ENCODE measurements at places on chromosomes 3 and 15. TPM values are rescaled to one million over a fixed set of nuclear protein-coding genes. Genes with fewer than 3 reads are reported as not detected.

DNA sequence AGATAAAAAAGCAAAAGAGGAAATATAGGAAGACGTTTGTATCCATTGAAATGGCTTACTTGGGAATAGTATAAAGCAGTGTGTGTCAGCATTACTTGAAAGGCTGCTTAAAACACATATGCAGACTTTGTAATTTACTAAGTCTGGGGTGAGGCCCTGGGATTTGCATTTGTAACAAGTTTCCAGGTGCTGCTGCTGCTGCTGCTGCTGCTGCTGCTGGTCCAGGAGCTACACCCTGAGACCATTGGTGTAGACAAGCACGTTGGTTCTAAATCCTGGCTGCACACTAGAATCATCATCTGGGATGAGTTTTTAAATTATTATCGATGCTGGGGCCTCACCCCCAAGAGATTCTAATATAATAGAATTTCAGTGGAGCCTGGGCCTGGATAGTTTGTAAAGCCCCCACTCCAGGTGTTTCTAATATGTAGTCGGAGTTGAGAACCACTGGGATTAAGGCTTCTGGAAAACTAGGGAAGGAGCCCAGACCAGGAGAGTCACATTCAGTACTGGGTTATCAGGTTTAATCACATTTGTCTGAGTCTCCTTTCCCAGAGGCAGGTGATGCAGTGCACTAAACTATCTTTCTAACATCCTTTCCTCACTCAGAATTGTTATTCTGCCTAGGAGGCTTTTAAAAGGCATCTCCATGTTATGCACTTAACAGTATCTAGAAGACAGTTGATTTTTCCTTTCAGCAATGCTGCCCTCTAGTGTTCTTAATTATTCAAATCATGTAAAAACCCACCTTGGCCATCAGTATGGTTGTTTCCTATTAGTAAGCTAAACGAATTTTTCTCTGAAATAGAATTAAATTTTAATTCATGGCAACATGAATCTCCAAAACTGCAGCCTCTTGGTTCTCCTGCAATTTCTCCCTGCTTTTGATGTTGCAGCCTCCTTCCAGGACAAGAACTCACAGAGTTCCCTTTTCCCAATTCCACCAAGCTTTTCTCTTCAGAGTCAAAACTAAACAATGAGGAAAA is 45.4 kb downstream of the SSR3 start:
- DNase-seq = no peak

DNA sequence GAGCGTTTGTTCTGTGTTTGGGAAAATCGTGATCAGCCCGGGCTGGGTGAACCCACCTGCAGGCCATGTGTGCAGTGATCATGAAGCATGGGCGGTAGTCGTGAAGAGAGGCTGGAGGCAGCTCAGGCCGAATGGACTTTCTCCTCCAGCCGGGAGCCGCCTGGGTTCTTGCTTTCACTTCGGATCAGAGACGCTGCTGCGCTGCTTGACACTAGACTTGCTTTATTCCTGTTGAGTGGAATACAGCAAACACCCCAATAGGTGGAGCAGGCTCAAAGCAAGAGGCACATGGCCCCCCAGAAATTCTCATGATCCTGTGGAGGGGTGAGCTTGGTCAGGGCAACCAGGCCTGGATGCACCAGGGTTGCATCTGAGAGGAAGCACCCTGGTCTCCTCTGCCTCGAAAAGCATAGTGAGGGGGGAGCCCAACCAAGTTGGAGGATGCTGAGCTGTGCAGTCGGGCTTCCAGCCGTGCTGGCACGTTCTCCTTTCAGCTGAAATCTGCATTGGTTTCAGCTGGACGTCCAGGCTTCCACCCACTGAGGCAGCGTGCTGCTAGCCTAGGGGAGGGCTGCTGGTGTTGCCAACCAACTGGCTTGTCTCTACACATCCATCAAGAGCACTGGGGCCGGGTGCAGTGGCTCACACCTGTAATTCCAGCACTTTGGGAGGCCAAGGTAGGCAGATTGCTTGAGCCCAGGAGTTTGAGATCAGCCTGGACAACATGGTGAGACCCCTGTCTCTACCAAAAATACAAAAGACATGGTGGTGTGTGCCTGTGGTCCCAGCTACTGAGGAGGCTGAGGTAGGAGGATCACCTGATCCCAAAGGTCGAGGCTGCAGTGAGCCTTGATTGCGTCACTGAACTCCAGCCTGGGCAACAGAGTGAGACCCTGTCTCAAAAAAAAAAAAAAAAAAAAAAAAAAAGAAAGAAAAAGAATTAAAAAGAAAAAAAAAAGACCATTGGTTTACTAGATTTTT is 2.8 kb upstream of the NRROS start:
- no peak for DNase-seq

DNA sequence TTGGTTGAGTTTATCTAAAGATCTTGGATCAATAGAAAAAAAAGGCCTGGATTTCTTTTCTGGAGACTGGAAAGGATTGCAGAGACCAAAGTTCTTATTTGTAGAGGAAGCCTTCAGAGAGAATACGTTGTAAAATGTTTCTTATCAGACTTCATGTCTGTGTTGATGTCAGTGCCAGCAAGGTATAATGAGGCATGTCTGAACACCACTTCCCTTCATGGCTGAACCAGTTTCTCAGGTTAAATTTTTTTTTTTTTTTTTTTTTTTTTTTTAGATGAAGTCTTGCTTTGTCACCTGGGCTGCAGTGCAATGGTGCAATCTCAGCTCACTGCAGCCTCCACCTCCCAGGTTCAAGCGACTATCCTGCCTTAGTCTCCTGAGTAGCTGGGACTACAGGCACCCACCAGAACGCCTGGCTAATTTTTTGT is 17.8 kb upstream of the ZNF774 start:
- DNase-seq = no peak

DNA sequence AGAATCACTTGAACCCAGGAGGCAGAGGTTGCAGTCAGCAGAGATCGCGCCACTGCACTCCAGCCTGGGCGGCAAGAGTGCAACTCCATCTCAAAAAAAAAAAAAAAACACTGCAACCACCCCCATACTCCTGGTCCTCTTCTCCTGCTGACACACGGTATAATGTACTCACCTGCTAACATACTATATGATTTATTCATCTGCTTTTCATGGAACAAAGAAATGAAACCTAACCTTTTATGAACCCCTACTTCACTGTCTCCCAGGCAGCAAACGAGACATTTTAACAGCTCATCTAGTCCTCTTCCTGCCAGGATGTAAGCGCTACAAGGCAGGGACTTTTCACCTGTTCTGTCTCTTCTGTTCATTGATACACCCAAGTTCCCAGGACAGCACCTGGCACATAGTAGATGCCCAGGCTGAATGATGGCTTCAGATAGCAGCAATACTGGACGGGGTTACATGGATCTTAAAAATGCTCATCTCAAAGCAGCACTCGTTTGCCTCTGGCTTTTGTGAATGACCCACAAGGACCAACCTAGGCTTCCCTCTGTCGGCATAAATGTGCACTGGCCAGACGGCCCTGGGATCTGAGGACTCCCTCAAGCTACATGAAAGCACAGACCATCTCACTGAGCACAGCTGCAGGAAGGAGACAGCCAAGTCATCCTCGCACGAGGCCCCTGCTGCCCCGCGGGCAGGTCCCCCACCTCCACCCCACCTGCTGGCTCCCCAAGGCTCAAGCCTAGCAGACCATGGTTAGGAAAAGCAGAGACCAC is 20.3 kb downstream of the XXYLT1 start:
- DNase-seq = peak; percentile 67

- DNase-seq = no peak
Observed at GRCh38 chr15:65653341-65653740, 31.6 kb downstream of the SLC24A1 start.

GRCh38 chr3:184227481-184227935 is 1.9 kb upstream of the VWA5B2 start:
- peak; percentile 36 for DNase-seq

DNA sequence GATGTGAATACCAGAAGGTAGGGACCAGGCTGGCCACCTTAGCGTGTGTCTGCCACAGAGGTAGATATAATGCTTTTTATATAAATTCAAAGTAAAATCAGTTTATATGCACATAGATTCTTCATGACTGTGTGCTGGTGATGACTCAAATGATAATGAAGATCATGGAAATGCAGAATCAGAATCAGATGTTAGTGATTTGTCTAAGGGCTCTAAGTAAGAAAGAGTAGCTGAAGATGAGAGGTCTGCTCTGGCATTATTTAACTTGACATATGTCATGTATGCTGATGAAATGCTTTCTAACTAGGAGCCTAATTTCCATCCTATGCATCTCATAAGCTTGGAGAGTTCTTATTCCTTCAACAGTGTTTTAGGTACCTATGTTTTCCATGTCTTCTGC is 50.3 kb upstream of the DPH6 start:
- DNase-seq = no peak

DNA sequence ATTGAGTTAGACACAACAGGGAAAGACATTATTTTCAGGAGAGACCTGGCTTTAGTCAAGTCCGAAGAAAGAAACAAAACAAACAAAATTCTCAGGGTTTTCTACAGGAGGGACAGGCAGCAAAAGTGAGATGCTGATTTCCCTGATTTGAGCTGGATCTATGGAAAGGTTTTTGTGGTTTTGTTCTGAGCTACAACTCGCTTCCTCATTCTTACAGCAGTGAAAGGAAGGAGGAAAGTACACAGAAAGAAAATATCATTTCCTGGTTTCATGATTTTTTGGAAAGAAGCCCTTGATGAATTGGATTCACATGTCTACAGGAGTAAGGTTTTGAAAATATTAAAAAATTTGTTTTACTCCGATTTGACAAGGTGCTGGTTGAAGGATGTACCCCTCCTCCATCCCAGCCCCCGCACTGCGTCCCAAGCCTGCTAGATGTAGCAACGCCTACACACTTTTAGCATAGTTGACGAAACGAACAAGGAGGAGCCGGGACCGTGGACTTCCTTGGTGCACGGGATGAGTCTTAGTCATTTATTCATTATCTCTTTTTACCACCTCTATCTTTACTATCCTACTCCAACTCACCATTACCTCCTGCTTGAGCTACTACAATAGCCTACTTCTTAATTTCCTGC is 10.8 kb downstream of the PRICKLE2 start:
- peak; percentile 69 for DNase-seq

- no peak for DNase-seq
Observed at GRCh38 chr3:40765884-40766283, 241.1 kb downstream of the ZNF621 start.

DNA sequence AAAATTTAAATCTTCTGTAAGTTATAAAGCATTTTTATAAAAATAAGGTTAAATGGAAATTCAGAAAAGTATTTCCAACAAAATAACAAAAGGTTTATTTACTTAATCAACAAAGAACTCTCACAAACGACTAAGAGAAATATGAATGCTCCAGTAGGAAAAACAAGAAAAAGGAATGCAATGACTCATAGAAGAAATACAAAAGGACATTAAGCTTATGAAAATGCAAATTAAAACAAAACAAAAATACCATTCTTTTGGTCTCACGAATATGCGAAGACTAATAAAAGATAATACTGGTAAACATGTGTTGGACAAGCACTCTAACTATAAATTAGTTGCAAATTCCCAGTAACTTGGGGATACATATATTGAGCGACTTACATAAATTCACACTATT is 17.5 kb upstream of the TBC1D5 start:
- no peak for DNase-seq

DNA sequence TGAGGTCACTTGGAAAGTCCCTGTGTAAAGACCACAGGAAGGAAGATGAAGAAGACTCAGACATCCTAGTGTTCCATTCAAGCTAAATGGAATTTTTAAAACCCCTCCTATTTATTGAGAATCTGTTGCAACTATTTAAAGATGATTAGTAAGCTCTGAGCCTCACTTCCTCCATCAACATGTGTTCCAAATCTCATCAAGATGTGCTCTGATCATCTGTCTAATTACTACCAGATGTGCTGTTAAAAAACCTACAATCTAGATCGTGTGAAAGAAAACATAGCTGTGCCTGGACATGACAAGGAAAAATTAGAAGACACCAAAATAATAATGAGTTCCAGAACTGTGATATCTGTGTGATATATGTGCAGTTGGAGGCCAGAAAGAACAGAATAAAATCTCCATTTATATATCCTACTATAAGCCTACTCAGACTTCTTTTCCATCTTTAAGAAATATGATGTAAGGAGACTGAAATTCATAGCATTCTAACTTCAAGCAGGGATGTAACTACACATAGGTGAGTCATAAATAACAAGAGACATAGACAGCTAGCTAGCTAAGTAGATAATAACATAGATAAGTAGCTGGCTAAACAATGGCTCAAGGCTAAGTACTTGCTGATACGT is 7.8 kb downstream of the XPC start:
- no peak for DNase-seq

DNA sequence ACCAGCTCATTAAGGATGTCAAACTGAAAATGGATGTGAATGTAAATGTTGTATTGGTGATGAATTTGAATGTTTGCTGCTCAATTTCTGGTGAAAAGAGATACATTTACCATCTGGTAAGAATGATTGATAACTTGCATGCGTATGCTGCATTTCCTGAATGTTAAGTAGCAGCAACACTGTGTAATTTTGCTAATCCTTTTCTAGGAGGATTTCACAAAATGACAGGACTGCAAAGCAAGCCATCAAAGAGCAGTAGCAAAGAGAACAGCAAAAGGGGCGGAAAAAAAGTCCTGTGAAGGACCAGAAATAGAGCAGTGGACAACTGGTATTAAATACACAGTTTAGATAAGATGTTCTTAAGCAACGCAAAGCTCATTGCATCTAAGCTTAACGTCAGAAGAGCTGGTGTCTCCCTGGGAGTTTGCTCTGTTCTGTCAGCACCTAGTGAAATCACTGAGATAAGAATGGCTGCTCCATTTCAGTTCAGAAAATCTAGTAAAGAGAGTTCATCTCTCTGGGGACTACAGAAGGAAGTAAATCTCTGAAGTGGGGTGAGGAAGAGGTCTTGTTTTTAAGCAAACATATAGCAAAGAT is 23.5 kb upstream of the PAQR5 start:
- no peak for DNase-seq

BSN gene
- 1.2 TPM for total RNA-seq

TRPM7 gene
- 92.7 TPM for total RNA-seq

KIF15 gene
- 0.45 TPM for total RNA-seq

FES gene
- total RNA-seq = 13.8 TPM

All from stomach (tissue), 19 donors.